Activated effector memory CD4-positive, alpha-beta T cell treated with anti-CD3 and anti-CD28 coated beads, Interleukin-2, amount 50 U/mL, for 16 hours (primary cell): ENCODE measurements at places on chromosomes 7 and 10.

GRCh38 chr10:34008656-34009055, 674.2 kb upstream of the NRP1 start:
- no peak for DNase-seq

GRCh38 chr10:33243703-33244102, 90.8 kb downstream of the NRP1 start:
- no peak for DNase-seq

GRCh38 chr7:113339661-113340060, 221.3 kb upstream of the SMIM30 start:
- no peak for DNase-seq

GRCh38 chr10:78255796-78256638, 222.4 kb downstream of the RPS24 start:
- no peak for DNase-seq

DNA sequence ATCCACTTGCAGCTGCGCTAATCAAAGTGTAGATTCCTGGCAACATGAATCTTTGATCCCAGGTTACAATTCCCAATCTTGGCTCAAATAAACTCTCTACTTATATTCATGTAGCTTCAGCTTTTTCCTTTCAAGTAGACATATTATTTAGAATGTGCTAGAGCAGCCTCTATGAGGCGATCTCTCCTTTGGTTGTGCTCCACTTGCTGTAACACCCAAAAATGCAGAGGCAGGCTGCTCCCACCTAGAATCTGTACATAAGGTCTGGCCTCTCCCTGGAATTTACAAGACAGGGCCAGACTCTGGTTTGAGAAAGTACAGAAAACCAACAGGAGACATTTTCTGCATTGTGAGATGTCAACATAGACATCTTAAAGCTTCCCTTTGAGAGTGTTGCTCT, 23.1 kb downstream of the ZNF107 start:
- DNase-seq, result no peak

DNA sequence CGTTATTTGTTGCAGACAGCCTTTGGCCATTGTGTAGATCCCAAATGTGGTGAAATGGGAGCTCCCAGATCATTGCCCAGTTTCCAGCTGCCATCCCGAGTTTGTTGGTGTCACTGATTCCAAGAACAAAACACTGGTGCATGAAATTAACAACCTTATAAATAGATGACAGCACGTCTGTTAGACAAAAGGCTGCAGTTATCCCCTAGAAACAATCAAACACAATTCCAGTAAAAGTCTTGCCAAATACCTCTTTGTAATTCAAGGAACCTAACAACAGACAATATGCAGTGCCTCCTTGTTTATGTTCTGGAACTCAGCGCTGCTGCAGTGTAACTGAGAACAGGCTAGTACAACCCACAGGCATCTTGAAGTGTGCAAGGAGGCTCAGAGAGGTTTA, 404.5 kb downstream of the PAXIP1 start:
- no peak for DNase-seq

DNA sequence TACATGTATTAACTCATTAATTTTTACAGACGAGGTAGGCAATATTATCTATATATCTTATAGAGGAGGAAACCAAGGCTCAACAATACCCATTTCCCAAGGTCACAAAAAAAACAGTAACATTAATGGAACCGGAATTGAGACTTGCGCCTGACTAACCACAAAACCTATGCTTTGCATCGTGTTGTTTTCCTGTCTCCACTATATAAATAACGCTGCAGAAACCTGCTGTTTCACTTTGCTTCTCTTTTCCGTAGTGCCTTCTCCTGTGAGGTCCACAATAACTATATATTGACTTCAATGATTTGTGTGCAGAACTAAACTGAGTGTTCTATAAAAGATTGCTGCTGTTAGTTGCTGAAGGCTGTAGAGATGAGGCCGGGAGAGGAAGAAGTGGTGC, 97.7 kb upstream of the RPA3 start:
- no peak for DNase-seq

GRCh38 chr10:21524526-21525366, 736 bp downstream of the SKIDA1 start:
- no peak for DNase-seq

GRCh38 chr7:16881844-16882243, at the start of gene AGR3:
AGR3 (minus strand) TSS chr7:16881983; CDS start chr7:16878618, 3,365 bp downstream.
- no peak for DNase-seq

GRCh38 chr10:101095550-101096213, 33.9 kb downstream of the KAZALD1 start:
- peak; percentile 89 for DNase-seq

DNA sequence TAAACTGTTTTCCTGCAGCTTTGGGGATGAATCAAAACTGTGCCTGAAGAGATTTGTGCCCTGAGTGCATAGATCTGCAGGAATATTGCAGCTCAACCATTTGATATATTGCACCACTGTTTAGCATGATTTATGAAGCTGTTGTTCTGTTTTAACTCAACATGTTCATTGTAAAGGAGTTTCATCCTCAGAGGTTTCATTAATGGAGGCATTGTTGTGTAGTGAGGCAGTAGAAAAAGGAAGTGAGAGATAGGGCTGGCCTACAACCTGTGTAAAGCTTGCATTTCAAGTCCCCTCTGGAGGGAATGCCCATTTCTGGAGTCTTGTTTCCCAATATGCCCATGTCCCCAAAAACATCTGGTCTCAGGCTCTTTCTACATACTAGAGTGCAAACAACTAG, 67.5 kb downstream of the DNAJC12 start:
- DNase-seq, result no peak

DNA sequence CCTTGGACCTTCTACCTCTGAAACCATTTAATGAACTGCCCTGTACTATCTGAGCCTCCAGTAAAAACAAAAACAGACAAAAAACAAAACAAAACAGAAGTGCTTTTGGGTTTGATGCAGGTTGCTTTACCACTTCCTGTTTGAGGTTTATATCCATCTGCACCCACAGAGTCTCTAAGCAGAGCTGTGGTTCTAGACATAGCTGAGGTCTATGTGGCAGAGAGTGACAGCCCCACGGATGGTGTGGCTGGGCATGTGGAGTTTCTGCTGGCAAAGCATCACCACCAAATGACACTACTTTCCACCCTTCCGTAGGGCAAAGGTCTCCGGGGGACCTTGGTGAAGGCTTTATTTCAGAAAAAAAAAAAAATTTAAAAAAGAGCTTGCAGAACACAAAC, 754.2 kb downstream of the GRID1 start:
- peak; percentile 71 for DNase-seq

DNA sequence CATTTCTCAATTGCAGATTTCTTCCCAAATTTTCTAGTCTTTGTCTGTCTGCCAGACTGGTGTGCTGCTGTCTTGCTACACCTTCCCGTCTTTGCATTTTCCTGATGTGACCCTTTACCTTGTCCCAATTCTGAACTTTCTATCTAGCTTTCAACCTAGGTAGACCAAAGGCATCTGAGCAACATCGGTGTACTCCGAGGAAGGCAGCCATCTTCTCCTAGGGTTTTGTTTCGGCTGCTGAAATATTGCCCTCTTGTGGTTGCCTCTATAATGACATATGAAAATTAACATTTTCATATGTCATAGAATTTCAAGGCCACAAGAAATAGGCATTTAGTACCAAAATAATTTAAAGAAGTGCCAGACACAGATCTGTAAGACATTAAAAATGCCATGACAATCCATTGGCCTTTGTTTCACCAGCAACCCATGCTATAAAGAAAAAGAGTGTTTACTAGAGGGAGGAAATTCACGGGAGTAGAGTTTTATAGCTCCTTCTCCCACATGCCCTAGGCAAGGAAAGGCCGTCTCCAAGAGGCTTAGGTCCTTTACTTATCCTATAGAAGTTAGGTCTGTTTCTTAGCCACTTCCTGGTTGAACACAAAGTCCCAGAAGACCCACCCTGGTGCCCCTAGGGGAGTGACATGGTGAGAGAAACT, 23.4 kb downstream of the OR9A2 start:
- no peak for DNase-seq
